ENCODE measurements at places on chromosomes 11 and 22. TPM values are rescaled to one million over a fixed set of nuclear protein-coding genes. Genes with fewer than 3 reads are reported as not detected.

DNA sequence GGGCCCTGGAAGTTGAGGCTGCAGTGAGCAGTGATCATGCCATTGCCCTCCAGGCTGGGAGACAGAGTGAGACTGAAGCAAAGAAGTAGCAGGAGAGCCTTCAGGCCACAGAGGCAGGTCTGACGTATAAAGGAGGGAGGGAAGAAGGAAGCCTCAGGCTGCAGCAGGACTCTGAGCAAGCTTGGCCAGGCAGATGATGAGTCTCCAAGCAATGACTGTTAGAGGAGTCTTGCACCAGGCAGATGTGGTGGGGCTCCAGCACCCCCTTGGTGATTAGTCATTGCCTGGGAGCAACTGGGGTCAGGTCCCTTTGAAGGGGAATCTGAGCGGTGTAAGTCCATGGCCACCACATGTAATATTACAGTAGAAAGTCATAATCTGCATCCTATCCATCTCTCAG lies 36.6 kb upstream of the NFAM1 start:
- no peak for DNase-seq

DNA sequence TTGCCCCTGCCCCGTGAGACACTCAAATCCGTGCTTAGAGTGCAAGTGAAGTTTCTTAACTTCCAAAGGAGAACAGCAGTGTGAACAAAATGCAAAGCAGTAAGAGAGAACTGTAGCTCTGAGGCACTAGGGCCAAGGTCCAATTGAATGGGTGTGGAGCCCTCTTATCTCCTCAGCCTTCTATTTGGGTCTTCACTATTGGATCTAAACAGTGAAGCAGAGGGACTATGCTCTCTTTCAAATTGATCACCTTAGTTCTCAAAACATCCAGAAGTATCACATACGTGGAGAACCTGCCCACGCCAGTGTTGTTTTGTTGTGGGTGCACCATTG lies 49.6 kb downstream of the C22orf31 start:
- DNase-seq, result no peak

- DNase-seq, result no peak
Measured at GRCh38 chr11:70153133-70153727, 49.9 kb upstream of the FADD start.

DNA sequence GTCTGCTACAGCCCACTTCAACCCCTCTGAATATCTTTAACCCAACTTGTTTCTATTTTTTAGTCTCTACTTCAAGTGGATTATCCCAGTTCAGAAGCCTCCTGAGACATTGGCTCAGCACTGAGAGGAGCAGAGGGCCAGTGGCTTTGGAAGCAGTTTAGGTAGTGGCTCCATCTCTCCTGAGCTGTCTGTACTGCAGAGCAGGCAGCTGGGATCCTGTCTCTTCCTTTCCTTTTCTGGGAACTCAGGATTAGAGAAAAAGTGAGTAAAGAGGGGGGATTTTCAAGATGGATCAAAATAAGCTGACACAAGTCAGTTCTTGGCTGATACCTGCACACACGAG lies 512.0 kb downstream of the OPCML start:
- DNase-seq, result no peak

DNA sequence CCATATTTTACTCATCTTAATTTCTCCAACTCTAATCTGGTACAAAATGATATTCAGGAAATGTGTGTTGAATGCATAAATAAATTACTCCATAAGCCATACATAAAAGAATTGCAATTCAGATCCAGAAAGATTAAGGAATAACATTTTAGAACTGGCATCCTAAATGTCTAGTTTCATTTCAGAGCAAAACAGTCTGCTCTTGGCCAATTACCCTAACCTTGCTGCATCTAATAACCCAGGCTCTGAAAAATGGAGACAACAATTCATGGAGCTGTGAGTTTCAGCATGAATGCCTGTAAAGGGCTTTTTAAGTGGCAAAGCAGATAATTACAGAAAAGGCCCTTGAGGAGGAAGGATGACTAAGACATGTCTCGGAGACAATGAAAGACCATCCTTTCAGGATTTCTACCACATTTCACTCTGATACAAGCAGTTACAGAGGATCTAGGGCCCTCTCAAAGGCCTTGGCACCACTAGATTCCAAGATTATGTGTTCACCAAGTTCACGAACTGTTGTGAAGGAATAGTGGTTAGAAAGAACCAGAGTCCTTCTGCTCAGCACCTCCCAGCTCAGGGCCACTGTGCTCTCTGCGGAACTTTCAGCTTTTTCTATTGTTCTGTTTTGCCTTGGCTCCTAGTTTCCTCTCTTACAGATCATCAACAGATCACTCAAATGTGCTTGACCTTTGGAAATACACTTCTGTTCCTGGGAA lies 157.6 kb upstream of the BLID start:
- no peak for DNase-seq

GRCh38 chr11:128779036-128779435 lies 85.2 kb downstream of the FLI1 start:
- DNase-seq, result no peak

DNA sequence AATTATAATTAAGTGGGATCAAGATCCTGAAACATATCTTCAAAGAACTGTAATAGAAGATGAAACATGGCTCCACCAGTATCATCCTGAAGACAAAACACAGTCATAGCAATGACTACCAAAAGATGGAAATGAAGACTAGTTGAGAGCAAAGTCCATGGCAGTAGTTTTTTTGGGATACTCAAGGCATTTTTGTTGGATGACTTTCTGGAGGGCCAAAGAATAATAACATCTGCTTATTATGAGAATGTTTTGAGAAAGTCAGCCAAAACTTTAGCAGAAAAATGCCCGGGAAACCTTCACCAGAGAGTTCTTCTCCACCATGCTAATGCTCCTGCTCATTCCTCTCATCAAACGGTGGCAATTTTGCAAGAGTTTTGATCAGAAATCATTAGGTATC lies 809.4 kb upstream of the RAG2 start:
- DNase-seq, result no peak

KRTAP5-1 gene
- not detected for total RNA-seq

DNA sequence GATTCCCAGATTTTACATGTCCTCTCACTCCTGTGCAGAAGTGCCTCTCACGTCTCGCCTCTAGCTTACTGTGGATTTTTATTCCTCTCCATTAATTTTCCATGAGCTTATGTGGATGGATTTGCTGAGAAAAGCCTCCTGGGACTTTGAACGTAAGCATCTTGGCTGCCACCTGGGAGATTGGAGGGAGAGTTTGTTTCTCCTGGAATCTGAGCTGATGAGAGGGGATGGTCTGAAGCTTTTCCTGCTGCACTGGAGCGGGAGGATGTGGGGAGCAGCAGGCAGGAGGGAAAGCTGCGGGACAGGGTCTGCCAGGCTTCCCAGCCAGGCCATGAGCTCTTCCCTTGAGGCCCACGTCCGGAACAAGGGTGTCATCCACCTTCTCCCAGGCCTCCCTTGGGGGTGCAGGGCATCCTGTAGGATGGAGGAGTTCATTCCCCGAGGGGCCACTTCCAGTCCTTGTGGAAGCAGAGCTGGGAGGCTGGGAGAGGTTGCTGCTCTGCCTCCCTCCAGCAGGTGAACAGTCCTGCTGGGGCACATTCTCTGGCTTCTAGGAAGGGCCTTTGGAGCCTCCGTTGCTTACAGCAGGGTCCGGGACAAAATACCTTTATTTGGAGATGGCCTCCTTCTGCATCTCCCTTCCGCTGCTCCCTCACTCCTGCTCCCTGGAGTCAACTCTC lies 3.6 kb upstream of the SHANK2 start:
- no peak for DNase-seq

DNA sequence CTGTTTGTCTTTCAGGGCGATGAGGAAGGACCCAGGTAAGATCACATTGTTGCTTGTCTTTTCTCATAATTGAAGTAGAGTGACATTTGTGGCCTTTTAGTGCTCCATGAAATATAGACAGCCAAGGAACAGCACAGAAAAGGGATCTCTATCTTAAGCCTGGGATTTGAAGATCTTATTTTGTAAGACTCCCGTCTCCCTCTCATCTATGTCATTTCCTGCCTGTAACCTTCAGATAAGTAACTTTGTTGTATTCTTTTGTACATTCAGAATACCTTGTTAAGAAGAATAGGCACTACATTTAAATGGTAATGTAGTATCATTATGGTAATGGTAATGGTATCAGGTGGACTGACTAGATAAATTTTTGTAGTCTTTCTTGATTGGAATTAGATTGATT lies 72.8 kb downstream of the TRIM44 start:
- no peak for DNase-seq

DNA sequence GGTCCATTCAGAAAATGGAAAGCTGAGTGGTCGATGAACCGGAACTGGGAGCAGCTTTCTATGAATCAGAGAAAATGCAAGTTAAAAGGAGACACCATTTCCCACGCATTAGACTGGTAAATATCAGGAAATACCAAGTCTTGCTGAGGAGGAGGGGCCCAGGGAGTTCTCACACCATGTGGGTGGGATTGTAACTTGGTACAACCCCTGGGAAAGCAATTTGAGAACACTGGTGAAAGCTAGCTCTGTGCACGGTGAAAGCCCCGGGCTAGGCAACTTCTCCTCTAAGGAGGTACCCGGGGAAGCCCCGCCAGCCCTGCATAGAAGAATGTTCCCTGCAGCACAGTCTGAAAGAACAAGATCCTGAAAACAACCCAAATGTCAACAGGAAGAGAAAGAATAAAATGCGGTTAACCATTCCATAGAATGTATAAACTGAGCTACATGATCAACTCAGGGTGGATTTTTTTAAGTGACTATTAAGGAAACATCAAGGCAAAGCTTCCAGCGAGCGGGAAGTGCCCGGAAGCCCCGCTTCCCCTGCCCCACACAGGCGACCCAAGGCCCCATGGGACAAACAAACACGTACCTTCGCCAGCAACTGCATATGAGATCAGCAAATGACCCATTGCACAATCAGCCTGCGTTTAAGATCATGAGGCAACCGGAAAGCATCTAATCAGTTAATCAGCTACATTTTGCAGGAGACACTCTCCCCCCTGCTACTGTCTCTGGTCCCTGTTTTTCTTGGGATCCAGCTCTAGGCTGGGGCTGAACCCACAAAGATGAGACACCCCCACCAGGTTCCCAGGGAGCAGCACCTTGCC lies 11.3 kb downstream of the SHANK2 start:
- no peak for DNase-seq

GRCh38 chr22:18909556-18909955 lies 3.4 kb downstream of the DGCR6 start:
- DNase-seq, result no peak

DNA sequence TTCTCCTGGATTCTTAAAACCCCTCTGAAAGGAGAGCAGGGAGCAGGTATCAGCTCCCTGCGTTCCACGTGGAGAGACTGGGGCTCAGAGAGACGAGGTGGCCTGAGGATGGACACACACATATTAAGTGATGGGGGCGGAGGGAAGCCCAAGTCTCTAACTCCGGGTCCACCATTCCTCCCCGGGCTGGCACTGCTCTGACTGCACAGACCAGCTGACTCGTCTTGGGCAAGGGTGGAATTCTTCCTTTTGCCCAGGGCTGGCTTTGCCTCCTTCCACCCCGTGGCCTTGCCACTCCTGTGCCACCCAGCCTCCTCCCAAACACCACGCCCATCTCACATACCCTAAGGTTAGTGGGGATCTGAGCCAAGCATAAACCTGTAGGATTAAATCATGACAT lies 65.0 kb downstream of the BUD13 start:
- no peak for DNase-seq

DNA sequence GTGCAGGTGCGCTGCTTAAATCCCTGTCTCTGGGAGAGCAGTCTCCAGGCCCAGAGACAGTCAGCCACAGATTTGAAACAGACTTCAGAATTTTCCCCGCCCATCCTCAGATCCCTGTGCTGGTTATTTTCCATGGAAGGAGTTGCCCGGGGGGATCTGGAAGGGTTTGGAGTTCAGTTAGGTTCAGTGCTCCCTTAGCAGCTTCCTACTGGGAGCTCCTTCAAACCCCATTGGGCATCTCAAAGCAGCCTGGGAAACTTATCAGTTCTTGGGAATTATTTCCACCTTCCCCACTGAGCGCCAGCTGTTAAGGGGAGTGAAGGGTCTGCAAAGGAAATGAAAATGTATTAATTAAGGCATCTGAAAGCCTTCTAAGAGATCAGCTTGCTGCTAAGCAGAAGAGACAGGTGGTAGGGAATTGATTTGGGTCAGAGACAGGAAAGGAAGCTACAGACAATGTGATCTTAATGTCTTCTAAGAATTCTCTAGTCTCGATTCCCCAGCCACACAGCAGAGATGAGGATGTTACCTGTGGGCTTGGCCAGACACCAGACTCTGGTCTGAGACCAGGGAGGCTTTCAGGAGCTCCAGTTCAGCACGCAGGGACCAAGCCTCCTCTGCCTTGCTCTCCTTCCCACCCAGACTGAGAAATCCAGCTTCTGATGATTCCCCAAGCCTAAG lies 106.2 kb upstream of the TBCEL start:
- no peak for DNase-seq

MAFF gene
- 27.4 TPM for total RNA-seq

DNA sequence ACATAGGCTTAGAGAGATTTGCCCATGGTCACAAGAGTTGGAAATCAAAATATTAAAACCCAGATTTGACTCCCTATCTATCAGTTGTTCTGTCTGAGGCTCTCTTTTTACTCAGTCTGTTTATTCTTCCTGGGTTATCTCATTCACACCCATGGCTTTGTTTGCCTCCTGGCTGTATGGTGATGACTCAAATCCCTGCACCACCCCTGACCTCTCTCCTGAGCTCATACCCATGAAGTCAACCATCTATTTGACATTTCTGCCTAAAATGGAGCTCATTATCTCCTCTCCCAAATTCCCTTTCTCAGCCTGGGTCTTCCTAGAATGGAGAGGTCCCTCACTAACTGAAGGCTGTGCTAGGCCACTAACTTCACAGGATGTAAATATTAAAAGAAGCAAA lies 27.8 kb upstream of the CCDC134 start:
- DNase-seq, result no peak

DNA sequence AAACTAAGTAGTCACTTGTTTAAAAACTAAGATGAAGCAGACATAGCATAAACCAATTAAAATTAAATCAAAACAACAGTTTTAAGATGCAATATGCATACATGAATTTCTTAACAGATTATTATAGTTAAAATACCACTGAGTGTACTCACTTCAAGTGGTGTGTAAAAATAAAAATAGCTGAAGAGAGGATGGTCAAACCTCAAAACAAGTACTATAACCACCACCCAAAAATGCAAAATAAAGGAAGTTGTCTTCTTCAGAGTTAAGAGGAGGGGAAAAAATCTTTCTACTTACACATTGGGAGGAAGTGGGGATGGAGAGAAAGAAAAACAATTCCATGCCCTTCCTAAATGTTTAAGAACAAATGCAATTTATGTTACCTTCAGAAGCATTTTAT lies 31.9 kb downstream of the RRAS2 start:
- DNase-seq, result no peak

DNA sequence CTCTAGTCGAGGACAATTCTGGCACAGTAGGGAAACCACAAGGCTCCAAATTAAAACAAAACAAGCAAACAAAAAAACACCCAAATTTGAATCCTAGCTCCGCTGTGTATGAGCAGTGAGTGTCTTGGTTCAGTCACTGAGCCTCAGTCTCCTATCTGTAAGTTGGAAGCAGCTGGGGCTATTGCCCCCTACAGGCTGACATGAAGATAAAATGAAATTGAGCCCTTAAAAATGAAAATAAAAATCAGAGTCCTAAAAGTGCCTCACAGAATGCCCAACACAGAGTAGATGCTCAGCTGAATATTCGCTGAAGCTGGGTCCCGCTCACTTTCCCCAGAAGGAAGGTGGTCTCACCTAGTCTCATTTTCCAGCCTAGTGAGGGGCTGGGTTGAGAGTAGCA lies 65.2 kb downstream of the PDE2A start:
- DNase-seq, result no peak

CSRP3 gene
- not detected for total RNA-seq

EMID1 gene
- total RNA-seq, result under 0.01 TPM

Data from uterus (tissue), 4 donors.